ENCODE measurements at places on chromosomes 1 and 21.

- no peak for DNase-seq
These were observed 67.1 kb downstream of the MTR start for GRCh38 chr1:236862219-236862591.

- DNase-seq: no peak
These were observed 20.9 kb upstream of the DR1 start for GRCh38 chr1:93324486-93325464.

DNA sequence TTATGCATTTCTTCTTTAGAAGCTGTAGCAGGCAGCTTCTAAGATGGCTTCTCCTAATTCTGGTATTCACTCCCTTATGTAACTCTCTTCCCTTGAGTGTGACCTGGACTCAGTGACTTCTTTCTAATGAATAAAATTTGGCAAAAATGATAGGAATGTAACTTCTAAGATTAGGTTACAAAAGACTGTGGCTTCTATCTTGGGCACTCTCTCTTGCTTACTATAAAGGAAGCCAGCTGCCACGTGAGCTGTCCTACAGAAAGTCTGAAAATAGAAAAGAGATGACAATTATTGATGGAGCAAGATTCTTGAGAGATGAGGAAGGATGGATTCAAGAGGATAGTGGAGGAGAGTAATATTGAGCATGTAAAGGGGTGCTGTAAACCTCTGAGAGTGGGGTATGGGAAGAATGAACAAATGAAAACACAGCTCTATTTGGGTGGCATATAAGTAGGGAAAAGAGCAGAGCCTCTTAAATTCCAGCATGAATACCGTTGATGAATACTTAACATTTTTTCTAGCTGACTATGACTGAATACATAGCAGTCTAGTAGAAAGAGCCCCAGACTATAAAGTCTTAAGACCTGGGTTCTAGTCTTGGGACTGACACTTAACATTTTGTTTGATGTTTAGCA is 5.5 kb downstream of the TSEN15 start:
- no peak for DNase-seq

- no peak for DNase-seq
These were observed 109.2 kb downstream of the TOMM20 start for GRCh38 chr1:235019471-235019870.
